ENCODE measurements at places on chromosomes 5 and 9. TPM values are rescaled to one million over a fixed set of nuclear protein-coding genes. Genes with fewer than 3 reads are reported as not detected.

DNA sequence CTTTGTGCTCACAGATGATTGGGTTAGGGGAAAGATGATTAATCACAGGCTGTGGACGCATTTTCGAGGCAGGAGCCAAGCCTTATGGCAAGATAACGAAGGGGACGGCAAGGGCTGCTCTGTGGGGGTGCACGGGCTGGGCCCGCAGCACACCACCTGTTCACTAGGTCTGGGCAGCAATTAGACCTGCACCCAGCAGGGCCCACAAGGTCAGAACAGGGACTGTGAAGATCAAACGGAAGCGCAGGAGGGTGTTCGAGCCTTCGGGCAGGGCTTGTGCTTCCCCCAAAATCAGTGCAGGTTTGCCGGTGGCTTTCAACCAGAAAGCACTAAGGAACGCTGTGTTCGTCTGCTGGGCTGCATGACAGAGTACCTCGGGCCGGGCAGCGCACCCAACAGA is 73.7 kb downstream of the UBE2QL1 start:
- no peak for ATAC-seq

GRCh38 chr9:113355040-113355596 is 5.8 kb downstream of the BSPRY start:
- no peak for ATAC-seq

DNA sequence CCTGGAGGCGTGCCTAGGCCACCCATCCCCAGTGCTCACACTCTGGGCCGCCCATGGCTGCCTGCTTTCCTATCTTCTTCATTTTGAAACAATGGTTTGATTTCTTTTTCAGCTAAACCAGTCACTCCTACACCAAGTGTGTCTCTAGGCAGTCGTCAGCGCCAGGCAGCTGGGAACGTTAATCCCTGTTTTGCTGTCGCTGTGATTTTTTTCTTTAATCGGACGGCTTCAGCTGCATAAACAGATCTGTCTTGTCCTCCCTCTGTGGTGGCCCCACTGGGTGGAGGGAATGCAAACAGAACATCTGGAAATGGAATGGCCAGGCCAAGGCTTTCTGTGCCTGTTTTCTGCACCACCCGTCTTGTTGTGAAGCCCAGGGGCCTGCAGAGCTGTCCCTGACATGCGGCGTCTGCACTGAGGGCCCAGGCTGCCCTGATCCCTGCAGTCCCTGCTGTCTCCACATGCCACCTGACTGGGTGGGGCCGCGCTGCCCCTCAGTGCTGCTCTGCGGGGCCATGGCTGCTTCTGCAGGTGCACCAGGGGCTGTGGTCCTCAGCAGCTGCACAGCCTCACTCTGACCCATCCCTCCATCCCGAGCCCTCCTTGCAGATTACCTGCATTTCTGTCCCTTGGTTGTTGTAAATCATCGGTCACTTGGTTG is 51.5 kb downstream of the WNK2 start:
- ATAC-seq: peak; percentile 76

- ATAC-seq: no peak
Observed at GRCh38 chr5:71573591-71573990, 13.5 kb upstream of the MCCC2 start.

GRCh38 chr9:137286975-137287383 is 9.5 kb downstream of the TOR4A start:
- ATAC-seq: peak; percentile 99

GRCh38 chr5:41637869-41638268 is 127.5 kb upstream of the PLCXD3 start:
- ATAC-seq: no peak

DNA sequence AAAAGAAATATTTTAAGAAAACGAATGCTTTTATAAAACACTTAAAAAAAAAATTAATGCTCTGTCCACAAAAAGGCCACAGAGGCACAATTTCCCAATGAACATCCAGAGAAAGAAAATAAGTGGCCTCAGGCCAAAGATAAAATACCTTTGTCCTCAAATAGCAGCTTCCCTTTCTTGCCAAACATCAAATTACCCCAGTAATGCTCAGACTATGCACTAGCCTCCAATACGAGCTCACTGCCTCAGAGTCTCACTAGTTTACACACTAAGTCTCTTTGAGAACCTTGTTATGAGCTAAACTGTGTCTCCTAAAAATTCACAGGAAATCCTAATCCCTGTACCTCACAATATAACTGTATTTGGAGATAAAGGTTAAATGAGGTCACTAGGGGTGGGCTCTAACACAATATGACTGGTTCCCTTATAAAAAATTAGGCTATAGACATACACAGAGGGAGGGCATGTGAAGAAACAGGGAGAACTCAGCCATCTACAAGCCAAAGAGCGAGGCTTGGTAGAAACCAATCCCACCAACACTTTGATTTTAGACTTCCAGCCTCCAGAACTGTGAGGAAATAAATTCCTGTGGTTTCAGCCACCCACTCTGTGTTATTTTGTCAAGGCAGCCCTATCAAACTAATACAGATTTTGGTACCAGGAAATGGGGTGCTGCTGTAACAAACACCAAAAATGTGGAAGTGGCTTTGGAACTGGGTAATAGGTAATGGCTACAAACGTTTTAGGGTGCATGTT is 4.4 kb downstream of the MPDZ start:
- ATAC-seq: no peak

DNA sequence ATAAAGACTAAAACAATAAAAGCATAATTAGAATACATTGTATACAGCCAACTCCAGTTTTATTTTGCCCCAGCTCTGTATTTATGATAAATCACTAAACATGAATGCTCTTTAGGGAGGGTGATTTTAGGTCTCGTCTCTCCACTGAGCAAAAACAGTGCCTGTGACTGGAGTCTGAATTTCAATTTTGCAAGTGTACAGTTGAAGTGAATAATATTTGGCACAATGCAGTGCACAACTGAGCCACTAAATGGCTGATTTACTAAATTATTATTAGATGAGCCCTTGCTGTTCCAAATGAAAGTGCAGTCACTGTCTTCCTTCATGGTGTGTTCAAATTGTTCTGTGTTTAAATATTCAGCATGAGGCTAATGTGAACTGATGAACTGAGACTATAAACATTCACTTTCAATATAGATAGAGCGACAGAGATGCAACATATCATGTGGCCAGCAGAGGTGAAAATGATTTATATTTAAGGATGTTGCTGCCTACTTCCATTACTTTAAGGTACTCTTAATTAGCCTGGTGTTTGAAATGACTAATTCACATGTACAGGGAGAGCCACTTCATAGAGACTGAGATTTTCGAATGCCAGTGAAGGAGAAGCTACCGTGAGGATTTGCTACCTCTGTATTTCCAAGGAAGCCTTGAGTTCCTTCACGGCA is 375.1 kb downstream of the EBF1 start:
- ATAC-seq: peak; percentile 44

DNA sequence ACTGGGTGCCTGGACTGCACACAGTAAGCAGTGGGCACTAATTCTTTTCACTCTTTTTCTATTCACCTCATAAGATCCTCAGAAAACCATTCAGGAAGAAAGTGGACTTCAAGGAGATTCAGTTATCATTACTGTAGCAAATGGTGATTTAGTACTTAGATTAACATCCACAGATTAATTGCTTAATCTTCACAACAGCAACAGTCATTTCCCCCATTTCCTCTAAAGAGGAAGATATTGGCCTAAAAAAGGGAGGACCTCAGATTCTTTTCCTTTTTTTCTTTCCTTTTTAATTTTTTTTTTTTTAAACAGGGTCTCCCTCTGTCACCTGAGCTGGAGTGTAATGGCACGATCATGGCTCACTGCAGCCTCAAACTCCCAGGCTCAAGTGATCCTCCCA is 64.4 kb downstream of the AUH start:
- ATAC-seq: no peak

DNA sequence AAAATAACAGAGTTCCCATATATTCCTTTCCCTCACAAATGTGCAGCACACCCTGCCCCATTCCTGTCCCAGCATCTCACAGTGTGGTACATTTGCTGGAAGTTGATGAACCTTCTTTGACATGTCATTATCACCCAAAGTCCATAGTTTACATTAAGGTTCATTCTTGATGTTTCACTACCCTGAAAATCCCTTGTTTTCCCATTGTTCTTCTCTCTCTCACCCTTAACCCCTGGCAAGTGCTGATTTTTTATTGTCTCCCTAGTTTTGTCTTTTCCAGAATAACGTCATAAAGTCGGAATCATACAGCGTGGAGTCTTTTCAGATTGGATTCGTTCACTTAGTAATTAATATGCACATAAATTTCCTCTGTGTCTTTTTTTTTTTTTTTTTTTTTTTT is 48.1 kb downstream of the SPIN1 start:
- no peak for ATAC-seq

DNA sequence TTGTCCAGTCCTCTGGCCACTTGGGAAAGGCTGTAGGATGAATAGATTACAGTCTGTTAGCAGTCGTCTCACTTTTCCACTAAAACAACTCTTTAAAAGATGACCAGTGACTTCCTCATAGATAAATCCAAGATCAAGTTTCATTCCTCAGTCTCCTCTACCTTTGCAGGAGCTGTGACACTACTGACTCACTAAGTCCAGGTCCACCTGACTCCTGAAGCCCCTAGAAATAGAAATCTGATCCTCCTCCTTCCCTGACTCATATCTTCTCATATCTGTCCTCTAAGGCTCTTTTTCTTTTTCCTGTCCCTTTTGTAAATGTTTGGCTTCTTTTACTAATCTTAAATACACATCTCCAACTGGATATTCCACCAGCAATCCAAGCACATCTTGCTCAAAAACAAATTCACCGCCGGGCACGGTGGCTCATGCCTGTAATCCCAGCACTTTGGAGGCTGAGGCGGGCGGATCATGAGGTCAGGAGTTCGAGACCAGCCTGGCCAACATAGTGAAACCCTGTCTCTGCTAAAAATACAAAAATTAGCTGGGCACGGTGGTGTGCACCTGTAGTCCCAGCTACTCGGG is 2.6 kb downstream of the CCDC125 start:
- no peak for ATAC-seq

- ATAC-seq: no peak
Observed at GRCh38 chr5:128174951-128175350, 91.4 kb downstream of the SLC12A2 start.

GRCh38 chr9:113538701-113539430 is 75.3 kb downstream of the RGS3 start:
- no peak for ATAC-seq

DNA sequence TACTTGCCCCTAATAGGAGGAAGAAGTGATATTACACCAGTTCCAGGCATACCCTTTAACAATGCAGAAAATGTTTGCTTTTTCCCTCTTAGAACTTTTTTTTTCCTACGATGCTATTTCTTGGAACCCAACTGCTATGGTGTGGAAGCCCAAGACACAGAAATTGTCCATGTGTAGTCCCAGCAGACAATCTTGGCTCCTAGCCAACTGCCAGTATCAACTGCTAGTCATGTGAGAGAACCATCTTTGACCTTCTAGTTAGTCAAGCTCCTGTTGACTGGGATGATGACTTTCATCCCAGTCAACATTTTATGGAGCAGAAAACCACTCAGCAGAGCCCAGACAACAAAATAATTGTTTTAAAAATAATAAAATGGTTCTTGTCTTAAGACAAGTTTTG is 532.4 kb downstream of the TLR4 start:
- no peak for ATAC-seq

GRCh38 chr5:71537687-71538086 is 49.5 kb upstream of the MCCC2 start:
- no peak for ATAC-seq

GRCh38 chr5:133285583-133286021 is 233.8 kb downstream of the HSPA4 start:
- no peak for ATAC-seq

DNA sequence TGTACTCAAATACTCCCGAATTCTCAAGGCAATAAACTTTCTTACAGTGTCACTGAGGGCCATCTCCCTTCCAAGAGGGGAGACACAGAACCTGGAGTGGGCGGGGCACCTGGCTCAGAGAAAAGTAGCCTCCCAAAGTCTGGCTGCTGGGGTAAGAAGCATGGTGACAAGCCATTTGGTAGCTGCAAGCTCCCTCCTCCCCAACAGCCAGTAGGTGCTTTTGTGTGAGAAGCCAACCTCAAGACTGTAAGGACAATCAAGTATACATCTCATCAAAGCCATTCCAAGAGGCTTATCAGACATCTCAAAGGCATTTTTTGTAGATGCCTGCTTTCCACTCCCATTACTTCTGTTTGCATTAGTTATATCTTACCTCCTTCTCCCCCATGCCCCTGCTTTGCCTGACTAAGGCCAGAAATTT is 1.4 kb downstream of the DAB2 start:
- no peak for ATAC-seq

DNA sequence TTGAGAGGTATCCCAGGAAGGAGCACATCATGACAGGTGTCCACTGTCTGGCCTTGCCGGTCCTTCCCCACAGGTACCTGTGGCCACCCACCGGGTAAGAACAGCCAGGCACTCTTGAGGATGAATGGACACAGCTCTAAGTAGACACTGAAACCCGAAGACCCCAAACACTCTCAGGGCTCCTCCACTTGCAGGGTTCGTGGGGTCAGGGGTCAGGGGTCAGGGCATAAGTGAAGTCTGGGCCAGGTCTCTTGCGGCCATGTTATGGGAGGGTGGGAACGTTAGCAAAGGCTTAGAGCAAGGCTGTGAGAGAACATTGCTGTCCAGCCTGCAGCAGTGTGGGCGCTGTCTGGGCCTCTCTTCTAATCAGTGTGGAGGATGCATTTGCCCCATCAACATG is 40.0 kb downstream of the MAPK9 start:
- no peak for ATAC-seq

- no peak for ATAC-seq
Observed at GRCh38 chr9:100377015-100377414, 24.3 kb upstream of the TEX10 start.

DNA sequence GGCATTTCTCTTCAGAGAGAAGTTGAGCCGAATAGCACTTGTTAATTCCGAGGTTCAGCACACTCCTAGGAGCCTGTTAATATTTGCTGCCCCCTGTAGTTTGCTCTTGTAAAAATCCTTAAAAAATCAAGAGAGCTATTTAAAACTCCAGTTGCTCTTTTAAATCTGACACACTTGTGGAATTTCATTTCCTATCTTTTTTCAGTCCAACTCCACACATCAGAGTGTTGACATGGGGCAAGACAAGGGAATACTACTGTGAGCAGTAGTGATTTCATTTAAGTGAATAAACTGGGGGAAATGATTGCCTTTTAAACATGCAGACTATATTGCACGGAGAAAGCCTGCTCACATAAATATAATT is 1096.3 kb upstream of the DMAC1 start:
- no peak for ATAC-seq

Gene LRRC19
- 3.2 TPM for total RNA-seq

Gene FAM221B
- total RNA-seq: 0.27 TPM

Gene HRCT1
- 1.0 TPM for total RNA-seq

Gene KLHL3
- total RNA-seq: 4.8 TPM

Gene FOXD4L5
- total RNA-seq: 0.32 TPM

Gene PLCXD3
- total RNA-seq: 0.27 TPM

Gene OR13C5
- not detected for total RNA-seq

All from motor neuron (in vitro differentiated cells).